MM.1S (cell line): ENCODE measurements at places on chromosomes 11 and 22.

GRCh38 chr22:35605369-35605680, 11.8 kb downstream of the MB start:
- no peak for DNase-seq

DNA sequence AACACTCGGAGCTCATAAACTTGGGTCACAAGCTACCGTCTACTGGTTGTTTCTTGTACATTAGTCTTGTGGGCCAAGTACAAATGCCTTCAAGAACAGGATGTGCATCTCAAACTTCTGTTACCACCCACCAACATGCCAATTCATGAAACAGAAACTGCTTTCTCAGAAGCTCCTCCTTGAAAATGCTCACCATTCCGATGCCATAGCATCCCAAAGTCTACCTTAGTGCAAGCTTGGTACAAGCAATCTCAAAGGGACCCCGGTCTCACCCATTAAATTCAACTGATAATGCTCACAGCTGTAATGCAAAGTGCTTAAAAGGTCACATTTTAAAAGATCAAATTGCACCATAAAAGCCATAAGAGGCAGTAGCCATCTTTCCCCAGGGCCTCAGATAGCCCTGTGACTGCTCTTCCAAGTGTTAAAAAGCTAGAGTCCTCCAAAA, 31.8 kb upstream of the CCDC34 start:
- no peak for DNase-seq

- DNase-seq = no peak
These were observed 3.1 kb upstream of the IGF2 start for GRCh38 chr11:2142300-2142759.

DNA sequence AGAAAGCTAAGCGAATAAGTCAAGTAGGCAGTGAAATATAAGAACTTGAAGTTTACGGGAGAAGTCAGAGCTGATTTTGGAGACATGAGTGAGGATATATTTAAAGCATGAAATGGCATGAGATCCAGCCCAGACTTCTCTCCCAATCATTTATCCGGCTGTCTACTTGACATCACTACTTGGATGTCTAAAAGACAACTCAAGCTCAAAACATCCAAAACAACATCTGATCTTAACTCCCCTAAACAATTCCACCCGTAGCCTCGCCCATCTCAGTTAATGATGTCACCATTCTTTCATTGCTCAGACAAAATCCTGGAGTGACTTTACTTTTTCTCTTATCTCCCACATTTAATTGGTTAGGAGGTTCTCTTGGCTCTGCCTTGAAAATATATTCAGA, 44.5 kb downstream of the WEE1 start:
- DNase-seq = no peak

DNA sequence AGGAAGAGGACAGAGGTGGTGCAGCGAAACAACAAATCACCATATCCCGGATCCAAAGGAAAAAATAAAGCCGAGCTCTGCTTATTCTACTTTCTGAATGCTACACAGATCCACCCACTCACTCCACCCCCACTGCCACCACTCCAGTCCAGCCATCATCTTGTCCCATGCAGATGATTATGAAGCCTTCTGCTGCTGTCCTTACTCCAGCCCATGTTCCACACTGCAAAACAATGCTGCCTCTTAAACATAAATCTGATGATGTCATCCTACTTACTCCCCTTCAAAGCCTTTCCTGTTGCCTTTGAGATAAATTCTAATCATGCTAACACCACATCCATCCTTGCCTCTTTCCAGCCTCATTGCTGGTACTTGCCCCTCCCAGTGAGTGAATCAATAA, 6.5 kb upstream of the DRD2 start:
- no peak for DNase-seq

DNA sequence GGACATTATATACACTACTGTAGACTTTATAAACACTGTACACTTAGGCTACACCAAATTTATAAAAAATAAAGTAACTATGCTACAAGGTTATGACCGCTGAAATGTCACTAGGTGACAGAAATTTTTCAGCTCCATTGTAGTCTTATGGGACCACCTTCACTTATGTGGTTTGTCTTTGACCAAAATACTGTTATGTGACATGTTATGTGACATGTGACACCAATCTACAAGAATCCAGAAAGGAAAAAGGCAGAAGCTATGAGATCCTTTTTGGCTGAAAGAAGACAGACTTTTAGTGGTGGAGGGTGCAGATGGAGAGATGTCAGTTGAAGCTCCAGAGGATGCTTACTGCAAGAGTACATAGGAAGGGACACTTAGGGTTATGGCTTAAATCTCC, 1378.4 kb upstream of the TENM4 start:
- DNase-seq = no peak
